COLO829 (cell line): ENCODE measurements at places on chromosomes 4 and X.
A peak's percentile ranks its signal among the peaks of the same experiment; 100 is the strongest.

- no peak for DNase-seq
Measured at GRCh38 chr4:113050837-113051236, 1.4 kb downstream of the ANK2 start.

- DNase-seq: no peak
Measured at GRCh38 chr4:59247032-59247431, 1953.1 kb upstream of the ADGRL3 start.

DNA sequence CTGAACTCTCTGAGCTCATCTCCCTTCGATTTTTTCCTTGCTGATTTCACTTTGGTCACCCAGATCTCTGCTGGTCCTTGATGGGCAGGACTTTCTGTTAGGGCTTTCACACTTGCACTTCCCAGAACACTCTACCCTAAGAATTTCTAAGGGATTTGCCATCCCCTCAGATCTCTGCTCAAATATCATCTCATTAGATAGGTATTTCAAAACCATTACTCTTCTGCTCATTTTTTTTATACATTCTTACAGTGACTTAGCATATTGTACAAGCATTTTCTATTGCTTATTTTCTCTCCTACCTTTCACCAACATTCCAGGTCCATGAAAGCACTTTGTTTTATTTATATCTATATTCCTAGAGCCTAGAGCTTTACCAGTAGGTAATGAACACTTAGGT lies 913.3 kb downstream of the PDHA2 start:
- DNase-seq: no peak

- DNase-seq: no peak
Measured at GRCh38 chr4:74206088-74206825, 48.3 kb downstream of the MTHFD2L start.

GRCh38 chr4:88722828-88723227 lies 25.2 kb upstream of the NAP1L5 start:
- DNase-seq: no peak

DNA sequence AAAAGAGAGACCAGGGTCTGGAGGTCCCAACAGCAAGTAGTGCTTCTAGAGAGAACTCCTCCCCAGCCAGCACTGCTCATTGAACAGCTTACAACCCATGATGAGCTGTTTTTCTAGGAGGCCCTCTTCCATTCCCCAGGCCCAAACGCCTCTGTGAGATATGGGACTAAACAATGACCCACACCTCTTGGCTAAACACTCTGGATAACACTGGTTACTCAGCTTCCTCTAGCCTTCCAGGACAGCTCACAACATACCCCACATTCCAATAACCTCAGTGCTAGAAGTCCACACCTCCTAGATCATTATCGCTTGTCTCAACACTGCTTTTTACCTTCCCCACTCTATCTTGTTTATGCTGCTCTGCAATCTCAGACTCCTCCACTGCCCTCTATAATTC lies 35.4 kb upstream of the PGRMC2 start:
- DNase-seq: no peak

DNA sequence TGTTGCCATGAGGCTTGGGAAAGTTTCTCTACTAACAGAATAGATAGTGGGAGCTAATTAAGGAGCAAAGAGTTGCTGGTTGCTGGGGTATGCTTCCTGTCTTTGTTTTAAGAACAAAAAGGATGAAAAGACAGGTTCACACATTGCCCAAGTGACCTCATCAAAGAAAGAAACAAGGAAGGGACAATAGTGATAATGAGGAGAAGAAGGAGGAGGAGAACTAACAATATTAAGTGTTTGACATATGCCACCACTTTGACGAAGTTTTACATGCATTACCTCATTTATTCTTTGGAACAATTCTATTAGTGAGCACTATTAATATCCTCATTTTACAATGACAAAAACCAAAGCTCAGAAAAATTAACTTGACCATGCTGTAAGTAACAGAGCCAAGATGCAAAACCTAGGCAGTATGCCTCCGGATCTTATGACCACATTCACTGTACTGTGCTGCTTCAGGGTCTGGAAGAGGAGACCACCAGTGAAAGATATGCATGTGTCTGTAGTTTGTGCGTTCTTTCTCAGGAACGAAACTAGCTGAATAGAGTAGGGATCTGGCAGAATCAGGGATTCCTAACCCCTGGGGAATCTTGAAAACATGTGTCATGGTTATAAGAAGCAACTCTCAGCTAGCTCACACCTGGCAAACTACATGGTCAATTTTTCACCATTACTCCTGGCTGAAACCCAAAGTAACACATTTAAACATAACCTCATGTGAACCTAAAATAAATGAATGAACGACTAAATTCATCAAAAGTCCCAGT lies 83.8 kb downstream of the MOSPD2 start:
- no peak for DNase-seq

DNA sequence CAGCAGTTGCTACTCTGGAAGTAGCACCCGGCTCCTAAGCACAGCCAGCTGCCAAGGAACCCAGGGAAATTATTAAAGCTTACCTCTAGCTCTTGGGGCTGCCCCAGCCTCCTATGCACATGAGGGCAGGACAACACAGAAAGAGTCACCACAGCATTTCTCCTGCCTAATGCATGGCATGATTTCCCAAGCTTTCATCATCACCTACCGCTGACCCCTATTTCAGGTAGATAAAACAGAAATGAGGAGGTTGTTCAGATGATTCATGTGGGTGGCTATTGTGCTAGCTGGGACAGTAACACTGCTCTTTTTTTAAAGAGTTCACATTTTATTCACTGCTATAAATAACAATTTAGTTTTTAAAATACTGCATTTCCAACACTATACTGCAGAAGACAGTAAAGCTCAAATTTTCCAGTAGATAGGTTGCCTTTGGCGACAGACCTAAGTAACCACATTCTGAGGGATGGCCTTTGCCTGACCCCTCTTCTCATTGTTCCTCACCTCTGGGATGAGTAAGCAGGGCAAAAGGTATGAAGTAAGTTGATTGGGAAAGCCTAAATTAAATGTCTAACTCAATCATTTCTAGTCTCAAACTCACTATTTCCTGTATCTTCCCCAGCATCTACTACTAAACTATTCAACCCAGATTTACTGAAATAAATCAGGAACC lies 16.7 kb downstream of the CASK start:
- DNase-seq: no peak

DNA sequence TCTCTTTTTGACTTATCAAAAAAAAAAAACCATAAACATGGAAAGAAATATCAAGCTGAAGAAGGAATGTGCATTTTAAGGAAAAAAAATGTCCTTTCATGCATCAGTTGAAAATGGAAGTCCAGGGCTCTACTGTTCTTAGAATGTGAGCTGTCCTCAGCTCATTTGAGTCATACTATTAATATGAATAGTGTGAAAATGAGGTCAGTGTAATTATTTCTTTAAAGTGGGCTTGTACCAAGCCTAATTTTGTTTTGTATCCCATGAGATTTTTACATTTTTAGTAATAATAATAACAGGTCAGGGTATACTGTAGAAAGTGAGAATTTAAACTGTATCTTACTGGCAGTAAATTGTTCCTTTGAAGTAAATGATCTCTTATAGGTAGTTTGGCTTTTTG lies 148.5 kb downstream of the NAA11 start:
- DNase-seq: no peak

- DNase-seq: no peak
Measured at GRCh38 chr4:4922441-4922840, 63.0 kb downstream of the MSX1 start.

DNA sequence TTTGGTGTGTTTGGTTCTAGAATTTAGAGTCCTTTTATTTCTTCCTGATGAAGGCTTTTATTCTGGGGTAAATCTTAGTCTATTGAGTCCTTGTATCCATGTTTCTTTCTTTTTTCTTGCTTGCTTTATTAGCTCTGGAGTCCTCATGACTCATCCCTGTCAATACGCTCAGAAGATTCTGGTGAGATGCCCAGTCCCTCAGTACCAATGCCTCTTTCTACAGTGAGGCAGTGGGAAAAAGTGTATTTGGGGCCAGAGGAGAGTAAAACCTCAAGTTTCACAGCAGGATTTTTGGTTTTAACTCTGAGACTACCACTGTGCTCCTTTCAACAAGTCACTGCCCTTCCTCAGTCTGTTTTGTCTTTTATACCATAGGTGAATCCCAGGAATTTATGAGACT lies 368.0 kb downstream of the GBA3 start:
- peak; percentile 5 for DNase-seq

DNA sequence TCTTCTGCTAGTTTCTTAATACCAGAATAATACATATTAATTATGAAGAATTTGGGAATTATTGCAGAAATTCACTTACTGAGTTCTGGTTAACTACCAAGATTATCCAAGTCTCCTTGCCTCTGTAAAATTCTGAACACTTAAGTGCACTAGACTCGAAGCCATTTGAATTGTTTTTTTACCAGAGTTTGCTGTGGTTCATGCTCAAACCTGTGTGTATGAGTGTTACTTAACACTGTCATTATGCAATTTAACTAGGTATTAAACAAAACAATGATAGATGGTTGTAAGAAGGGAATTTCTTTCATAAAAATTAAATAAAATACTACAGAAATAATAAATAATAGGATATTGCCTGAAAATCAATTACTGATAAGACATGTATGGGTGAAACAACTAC lies 145.6 kb upstream of the FAT4 start:
- no peak for DNase-seq

- DNase-seq: peak; percentile 42
Measured at GRCh38 chr4:163681208-163681821, 186.8 kb downstream of the TMA16 start.

DNA sequence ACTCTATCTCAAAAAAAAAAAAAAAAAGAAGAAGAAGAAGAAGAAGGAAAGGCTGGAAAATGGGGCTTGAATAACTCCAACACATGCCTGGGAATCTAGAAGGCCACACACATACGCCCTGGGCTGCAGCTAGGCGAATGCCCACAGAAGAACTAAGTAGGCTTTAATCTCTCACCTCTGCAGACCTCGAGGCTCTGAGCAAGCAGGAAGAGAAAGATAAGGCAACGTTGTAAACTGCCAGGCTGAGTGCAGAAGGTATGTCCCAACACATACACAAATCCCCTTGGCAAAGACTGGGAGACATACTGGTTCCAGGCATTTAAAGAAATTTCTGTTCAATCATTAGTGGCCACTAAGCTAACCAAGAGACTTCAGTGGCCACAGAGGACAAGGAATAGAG lies 18.4 kb downstream of the SLC38A5 start:
- DNase-seq: no peak

DNA sequence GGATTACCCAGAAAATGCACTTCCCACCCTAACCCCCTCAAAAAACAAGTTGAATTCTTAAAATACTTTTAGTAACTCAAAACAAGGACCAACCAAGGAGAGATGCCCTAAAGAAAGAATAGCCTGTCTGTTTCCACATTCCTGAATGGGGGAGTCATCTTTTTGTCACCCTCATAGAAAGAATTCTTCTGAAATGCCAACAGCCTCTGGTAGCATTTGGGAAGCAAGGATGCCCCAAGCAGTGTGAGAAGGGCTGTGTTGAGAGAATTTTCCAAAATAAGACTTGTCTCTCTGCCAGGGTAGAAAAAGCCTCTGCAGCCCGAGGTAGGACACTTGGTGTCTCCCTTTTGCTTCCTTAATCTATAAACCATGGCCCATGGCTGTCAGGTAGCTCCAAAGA lies 173.1 kb upstream of the VCX3A start:
- peak; percentile 49 for DNase-seq

GRCh38 chrX:107054978-107055377 lies 55.0 kb upstream of the MORC4 start:
- DNase-seq: no peak

- no peak for DNase-seq
Measured at GRCh38 chr4:42953321-42953720, 60.8 kb downstream of the GRXCR1 start.

DNA sequence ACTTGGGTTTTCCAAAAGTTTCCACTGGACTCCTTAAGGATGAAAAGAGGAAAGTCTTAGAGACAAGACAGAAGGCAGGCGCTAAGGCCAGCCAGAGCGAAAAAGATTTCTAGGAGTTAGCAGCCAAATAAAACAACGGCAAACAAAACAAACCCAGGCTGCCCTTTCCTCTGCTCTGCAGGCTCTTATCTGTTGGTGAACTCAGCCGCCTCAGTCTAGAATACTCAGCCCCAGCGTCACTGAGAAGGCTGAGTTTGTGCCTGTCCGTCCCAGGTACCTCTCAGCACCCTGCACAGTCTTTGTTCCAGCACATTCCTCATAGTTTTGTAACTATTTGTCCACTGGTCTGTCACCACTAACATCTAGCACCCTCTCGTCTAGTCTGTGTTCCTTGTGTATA lies 75.6 kb upstream of the FAM9C start:
- no peak for DNase-seq

DNA sequence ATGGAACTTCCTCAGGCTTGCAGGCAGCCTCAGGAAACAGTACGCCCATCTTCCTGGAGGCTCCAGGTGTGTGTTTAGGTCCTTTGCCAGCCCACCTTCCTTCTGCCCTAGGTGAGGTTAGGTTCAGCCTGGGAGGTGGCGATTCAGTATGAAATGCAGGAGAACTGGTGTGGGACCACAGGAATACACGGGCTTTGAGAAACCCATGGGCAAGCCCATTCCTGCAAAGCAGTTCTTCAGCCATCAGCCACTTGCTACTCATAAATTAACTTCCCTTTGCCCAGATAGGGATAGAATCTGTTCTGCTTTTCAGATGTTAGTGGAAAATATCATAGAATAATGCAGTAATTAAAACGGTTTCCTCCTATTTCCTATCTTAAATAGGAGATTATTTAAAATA lies 32.2 kb downstream of the TBC1D14 start:
- no peak for DNase-seq

DNA sequence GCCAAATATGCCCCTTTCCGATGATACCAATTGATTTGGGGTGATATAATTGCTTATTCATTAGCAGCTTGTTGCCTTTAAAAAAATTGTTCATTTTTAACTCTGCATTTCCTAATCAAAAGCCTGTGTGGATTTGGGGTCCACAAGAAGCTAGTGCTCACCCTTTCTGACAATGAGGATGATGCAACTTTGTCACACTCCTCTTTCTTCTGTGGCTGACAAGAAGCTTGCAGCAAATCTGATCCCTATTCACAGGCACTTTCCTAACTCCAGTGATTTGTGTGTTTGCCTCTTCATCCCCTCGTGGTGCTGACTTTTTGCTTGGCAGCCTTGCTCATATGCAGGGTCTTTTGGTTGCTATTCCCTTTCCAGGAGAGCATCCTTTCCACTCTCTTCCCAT lies 182.7 kb upstream of the LDB2 start:
- DNase-seq: no peak

DNA sequence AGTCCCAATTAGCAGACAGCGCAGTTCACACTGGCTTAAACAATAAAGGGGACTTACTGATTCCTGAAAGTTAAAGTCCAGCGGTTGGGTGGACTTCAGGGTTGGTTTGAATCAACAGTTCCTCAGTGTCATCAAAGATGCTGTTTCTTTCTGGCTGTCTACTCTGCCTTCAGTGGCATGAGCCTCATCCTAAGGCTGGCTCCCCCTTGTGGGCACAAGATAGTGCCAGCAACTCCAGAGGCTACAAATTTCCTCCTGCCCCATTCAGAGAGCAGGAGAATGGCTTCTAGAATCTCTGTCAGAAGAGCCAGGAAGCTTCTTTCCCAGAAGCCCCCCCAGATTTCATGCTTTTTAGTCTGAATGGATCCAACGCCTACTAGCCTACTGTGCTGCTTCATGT lies 82.4 kb upstream of the MTM1 start:
- peak; percentile 65 for DNase-seq

DNA sequence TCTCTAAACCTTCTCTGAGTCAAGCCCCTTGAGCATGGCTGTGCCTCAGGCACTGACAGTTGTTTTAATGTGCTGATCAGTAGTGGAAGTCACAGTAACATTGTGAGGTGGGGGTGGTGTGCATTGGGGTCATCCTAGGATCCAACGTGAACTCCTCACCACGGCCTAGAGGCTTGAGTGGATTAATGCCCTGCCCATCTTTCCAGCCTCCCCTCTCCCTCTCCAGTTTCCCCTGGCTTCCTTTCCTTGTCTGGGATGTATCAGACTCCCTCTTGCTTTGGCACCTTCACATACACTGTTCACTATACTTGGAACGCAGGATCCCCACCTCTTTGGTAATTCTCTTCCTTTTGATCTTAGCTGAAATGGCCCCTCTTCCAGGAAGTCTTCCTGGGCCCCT lies 13.3 kb upstream of the PJA1 start:
- no peak for DNase-seq
